ENCODE measurements at places on chromosomes 7 and 10.

DNA sequence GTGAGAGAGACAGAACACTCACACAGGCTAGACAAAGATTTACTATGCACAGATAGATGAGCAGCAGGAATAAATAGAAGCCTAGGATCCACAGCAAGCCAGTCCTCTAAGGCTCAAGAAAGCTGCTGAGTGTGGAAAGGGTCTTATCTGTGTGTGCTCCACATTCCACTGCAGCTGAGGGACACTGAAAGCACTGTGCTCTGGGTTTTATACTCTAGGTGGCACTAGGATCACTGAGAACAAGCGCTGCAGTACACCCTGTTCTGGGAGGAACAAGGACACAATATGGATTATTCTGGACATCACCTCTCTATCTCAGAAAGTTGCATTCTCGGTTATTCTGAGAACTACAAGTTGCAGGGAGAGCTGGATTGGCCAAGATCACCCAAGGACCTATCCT lies 4.9 kb upstream of the KLHL7 start:
- DNase-seq: no peak

GRCh38 chr7:136189506-136189998 lies 212.4 kb upstream of the MTPN start:
- DNase-seq: no peak

DNA sequence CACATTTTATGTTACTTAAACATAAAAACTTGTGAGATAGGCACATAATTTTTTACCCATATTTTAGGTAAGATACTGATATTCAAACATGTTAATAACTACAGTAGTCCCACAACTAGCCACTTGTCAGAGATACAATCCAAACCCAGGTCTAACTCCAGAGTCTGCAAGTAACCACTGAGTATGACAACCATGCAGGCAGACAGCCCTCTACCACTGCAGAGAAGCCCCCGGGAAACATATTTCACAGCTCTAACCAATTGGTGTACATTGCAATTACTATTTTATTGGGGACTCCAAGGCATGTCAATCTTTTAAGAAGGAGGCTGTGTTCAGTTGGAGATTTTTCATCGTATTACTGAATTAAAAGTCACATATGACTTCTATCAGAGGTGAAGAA lies 107.2 kb upstream of the FAM133B start:
- no peak for DNase-seq

- no peak for DNase-seq
Observed at GRCh38 chr7:37363536-37364491, 84.8 kb downstream of the ELMO1 start.

DNA sequence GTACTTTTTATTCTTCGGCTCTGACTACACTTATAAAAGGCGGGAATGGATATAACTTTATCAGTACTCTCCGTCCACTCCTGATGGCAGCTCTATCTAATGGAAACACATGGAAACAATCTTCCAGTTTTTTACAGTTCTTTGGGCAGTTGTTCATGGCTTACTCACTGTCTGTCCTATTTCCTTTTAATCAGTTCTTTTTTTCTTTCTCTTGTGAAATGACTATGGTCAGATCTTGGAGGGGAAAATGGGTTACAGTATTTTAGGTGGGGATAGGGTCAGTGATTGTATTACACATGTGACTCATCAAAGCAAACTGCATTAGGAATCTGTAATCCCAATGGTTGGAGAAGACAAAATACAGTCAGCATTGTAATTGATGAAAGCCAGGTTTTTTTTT lies 112.4 kb downstream of the BICC1 start:
- no peak for DNase-seq

DNA sequence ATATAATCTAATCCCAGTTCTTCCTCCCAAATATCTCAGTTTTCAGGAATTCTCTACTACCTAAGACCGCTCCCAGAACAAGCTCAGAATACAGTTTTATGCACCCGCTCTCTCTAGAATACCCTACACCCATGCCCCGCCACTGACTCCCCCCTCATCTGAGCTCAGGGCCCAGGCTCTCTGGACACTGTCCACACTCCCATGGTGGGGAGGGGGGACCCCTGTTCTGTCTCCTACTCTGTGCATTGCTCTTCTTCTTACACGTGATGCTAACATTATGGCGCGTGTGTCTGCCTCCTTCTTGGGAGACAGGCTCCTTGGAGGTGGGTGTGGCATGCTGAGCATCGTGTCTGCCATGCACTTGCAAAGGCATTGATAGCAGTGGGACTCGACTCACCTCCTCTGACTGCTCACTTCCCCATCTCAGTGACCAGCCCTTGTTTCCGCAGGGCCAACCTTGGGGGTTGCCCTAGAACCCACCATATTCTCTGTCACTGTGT lies 127.9 kb downstream of the TCERG1L start:
- DNase-seq: no peak

- no peak for DNase-seq
Observed at GRCh38 chr10:63156236-63156635, 23.1 kb downstream of the NRBF2 start.

DNA sequence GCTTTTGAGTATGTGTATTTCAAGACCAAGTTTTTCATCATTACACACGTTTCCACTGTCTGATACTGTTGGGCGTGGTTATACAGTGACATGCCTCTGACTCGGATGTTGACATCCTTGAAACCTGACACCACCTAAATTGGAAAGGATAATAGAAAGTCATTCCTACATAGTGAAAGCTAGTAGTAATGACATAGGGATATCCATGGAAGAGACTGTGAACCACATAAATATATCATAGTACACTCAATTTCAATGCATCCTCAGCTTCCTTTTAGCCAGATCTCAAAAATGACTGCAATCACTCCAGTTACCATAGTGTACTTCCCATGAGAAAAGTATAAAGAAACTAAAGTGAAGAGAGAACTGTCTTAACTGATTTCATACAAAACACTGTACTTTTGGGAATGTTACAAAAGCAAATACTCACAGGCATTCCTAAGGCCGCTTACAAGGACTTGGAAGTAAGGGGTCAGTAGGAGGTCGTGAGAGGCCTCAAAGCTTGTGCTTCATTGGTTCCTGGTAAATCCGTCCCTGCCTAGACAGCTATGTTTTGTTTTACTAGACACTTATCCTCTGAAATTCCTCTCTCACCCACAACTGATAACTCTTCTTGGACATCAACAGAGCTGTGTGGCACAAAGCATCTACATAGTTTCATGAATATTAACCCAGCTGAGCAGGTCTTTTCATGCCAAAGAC lies 71.8 kb upstream of the VWDE start:
- no peak for DNase-seq

Measured in inflammatory macrophage treated with lipopolysaccharide for 1 hour (primary cell).